COR-L47 (cell line): ENCODE measurements at places on chromosomes 4 and X.
A peak's percentile ranks its signal among the peaks of the same experiment; 100 is the strongest.

DNA sequence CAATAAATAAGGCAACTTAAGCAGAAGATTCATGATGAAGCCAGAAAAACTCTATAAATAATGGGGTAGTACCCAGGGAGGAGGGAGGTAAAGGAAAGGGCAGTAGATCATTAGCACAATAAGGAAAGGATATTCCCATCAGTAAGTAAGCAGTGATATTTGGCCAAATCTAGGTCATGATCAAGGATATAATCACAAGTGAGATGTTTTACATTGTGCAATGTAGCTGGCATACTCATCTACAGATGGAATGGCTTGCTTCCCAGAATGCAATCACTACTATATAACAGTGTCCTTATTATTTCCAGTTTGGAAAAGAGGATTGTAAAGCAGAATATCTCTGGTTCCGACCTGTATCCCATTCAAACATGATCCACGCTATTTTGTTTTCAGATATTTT, 483.4 kb downstream of the RPA4 start:
- DNase-seq = no peak

DNA sequence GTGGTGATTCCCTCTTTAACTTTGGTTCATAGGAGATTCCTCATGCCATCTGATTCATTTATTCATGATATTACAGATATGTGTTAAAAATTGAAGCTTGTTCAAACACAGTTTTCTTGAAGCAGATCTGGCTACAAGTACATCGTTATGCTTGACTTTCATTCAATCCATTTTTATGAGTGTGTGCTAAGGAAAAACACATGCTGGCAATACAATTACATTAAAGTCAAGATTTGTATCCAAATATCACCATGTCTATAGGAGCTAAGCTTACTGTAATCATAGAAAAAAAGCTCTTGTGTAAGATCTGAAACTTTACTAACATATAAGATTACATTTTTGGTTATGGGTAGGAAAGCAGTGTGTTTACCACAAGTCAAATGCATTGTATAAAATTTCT, 151.8 kb upstream of the FAT1 start:
- no peak for DNase-seq

- DNase-seq = no peak
Measured at GRCh38 chr4:155228713-155229112, 20.3 kb downstream of the NPY2R start.

DNA sequence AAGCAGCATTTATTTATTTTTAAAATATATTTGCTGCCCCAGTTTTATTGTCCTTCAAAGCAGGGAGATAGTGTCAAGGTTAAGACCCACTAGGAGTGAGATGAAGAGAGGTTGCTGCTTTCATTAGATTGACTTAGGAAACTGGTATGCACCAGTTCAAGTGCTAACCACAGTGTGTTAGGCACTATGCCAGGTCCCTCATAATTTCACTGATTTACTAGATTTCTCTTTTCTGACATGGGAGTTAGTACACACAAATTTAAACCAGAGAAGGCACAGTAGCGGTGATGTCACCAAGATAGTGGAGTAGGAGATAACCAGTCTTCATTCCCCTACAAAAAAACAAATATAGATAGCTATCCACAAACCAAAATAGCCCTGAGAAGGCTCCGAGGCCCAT, 14.3 kb downstream of the RRAGB start:
- no peak for DNase-seq

GRCh38 chrX:16063921-16064320, 59.4 kb upstream of the GRPR start:
- no peak for DNase-seq

DNA sequence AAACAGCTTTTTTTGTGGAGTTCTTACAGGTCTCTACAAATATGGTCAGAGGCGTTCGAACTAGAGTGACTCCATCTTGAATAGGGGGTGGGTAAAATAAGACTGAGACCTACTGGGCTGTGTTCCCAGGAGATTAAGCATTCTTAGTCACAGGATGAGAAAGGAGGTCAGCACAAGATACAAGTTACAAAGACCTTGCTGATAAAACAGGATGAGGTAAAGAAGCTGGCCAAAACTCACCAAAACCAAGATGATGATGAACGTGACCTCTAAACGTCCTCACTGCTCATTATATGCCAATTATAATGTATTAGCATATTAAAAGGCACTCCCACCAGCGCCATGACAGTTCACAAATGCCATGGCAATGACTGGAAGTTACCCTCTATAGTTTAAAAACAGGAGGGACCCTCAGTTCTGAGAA, 42.8 kb upstream of the SPP1 start:
- no peak for DNase-seq

DNA sequence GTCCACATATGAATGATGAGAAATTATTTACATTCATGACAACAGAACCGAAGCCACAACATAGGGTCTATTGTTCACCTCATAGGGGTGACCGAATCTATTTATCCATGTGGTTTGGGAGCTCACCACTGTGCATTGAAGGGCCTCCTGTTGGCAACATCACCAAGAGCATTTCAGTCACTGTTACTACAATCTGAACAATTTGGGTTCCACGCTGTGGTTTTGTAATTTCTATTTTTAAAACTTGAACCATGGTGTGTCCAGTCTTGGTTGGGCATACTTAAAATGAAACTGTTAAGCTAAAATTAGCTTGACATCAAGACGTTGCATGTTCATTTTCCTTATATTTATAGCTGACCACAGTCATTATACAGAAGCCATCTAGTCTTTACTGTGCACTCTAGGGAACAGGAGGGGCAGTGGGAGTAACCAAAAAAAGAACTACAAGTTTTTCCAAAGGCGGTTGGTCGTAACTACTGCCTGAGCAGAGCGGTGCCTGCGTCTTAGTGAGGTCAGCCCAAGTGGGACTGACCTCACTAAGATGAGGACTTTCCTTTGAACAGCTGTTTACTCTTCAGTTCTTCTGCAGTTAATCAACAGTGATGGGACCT, 192.1 kb downstream of the SPRY1 start:
- peak; percentile 62 for DNase-seq

DNA sequence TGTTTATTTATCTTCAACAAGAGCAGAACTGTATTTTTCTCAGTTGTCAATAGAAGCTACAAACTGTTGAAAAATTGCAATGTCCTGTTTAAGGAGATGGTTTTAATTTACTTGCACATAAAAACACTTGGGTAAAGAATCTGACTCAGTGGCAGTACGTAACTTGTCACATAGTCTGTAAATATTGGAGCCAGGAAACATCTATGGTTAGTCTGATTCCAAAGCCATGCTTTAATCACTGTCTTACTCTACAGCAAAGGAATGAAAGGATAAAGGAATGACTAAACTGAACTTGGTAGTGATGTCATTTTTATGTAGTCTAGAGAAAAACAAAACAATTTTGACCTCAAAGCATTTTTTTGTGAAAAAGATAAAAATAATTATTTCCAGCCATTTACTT, 537.2 kb downstream of the STIM2 start:
- DNase-seq = no peak
